NCI-H2081 (cell line): ENCODE measurements at places on chromosomes 2 and 18.

DNA sequence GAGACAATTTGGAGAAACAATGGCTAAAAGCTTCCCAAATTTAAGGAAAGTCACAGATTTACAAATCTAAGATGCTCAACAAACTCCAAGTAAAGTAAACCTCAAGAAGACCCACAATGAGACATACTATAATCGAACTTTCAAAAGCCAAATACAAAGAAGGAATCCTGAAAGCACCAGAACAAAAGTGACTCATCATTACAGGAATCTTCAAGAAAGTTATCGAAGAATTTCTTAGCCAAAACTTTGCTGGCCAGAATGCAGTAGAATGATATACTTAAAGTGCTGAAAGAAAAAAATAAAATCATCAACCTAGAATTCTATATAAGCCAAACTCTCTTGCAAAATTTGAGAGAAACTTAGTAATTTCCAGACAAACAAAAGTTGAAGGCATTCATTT is 106.5 kb upstream of the TMEM200C start:
- DNase-seq, result no peak

DNA sequence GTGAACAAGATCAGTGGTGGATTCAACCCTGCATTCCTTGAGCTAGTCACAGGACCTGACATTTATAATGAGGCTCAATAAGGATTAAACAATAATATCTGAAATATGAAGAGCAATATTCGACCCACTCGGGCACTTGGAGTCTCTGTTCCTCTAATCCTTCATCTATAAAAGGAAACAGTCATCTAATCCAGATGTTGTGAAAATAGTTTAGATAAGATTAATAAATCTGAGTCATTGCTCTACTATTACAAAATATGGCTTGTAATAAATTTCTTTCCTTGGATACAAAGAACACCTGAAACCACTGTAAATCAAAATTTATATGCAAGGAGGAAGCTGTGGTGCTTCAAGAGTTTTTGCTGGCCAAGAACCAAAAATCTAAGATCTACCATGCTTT is 846.9 kb upstream of the ACVR2A start:
- DNase-seq, result no peak

GRCh38 chr18:69996417-69996816 is 48.7 kb upstream of the CD226 start:
- no peak for DNase-seq

DNA sequence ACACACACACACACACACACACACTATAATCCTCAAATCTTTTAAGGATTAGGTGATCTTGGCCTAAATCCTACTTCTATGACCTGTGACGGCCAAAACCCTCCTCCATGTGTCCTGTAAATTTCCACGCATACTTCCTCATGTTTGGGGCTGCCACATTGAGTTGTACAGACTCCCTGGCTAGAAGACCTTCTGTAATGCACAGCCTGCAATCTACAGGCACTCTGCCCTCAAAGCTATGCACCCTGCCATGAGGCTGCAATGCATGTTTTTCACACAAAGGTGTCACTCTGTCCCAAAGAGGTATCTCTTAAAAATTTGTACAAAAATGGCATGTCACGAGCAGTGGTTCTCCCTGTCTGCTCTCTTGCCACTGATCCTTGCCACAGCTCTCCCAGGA is 26.4 kb upstream of the B4GALT6 start:
- no peak for DNase-seq

DNA sequence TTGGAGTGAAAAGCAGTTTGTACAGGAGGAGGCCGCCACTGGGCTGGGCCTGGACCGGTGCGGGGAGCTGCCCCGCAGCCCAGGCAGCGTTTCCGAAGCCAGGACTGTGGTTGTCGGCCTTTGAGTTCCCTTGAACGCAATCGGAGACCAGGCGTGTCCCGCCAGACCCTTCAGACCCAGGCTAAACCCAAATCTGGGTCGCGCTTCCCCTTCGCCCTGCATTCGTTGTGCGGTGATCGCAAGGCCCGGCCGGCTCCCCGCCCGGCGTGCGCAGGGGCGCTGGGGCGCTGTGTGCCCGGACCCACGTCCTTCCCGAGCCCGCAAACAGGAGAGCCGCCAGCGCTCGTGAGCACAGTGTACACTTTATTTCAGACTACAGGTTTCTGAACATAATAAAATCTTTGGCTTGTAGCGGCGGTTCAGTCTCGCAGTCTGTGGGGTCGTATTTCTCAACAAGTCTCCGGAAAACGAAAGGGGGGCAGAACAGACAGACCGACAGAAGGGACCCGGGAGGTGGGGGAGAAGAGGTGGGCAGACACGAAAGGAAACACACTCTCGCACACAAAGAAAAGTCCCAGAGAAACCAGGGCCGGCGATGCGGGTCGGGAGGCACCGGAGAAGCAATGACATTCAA is 5.5 kb downstream of the EN1 start:
- DNase-seq, result no peak

DNA sequence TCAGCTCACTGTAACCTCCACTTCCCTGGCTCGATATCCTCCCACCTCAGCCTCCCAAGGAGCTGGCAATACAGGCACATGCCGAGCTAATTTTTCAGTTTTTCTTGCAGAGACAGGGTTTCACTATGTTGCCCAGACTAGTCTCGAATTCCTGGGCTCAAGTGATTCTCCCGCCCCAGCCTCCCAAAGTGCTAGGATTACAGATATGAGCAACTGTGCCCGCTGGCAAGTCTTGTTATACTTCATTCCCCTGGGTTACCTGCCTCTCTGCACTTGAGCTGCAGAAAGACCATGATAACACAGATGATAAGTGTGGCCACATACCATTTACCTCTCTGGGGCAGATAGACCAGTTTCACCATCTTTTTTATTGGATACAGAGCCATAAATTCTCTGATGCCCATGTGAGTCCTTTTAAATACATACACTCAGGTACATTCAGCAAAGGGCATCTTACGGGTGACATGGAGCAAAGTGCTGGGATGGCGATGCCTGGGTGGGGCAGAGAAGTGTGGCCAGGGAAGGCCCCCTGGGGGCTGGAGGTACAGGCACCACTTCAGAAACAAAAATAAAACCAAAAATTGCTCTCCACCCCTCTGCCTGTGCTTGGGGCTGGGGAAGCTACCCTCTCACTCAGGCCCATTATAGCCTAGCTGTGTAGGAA is 20.4 kb downstream of the CCT7 start:
- no peak for DNase-seq

DNA sequence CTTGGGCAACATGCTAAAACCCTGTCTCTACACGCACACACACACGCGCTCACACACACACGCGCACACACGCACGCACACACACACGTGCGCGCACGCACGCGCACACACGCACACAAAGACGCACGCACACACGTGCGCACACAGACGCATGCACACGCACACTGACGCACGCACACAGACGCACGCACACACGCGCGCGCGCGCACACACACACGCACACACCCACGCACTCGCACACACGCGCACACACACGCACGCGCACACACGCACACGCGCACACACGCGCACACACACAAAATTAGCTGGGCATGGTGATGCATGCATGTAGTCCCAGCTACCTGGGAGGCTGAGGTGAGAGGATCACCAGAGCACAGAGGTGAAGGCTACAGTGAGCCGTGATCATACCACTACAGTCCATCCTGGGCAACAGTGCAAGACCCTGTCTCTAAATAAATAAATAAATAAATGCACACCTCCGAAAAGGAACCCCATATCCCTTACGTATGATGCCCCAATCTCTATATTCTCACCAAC is 8.1 kb upstream of the IAH1 start:
- DNase-seq, result no peak

- no peak for DNase-seq
Observed at GRCh38 chr18:11145413-11146191, 3.8 kb downstream of the PIEZO2 start.

DNA sequence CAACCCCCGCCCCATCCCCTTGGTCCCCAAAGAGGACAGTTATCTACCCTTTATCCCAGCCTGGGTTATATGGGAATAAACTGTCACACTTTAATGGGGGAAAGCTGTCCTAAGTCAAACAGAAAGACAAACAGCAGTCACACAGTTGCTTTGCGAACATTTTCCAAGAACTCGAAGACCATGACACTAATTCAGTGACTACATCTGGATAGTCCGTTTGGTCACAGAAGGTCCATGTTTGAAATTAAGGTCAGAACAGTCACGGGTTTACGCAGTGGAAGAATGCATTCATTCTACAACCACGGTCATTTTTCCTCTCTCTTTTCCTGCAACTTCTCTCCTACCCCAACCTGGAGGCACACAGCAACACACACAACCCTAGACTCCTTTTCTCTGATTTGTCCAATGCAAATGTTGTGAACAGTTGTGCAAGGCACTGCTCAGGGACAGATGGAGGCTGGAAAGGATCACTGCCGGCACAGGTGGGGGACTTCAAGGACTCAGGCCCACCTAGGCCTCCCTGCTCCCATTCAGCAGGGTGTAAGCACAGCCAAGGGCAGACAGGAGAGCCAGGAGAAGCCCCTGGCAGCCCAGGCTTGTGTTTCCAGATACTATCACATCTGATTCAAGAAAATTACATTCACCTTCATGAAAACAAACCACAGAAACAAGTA is 39.9 kb downstream of the ZNF516 start:
- no peak for DNase-seq

DNA sequence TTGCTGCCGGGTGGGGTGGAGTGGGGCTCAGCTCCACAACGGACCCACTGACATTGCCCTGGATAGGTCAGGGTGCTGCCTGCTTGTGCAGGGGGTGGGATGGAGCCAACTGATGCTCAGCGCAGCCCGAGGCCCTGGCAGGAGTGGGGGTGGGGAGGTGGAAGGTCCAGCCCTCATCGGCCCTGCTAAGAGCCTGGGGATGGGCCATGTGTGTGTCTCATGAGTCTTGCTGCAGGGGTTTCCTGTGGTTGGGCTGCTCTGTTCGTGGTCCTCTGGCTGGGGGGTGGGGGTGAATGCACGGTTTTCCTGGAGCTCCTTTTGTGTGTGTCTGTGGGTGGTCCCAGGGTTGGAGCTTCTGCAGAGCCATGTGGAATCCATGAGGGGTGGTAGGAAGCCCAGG is 39.4 kb upstream of the GALR1 start:
- no peak for DNase-seq

- DNase-seq, result no peak
Observed at GRCh38 chr2:234025891-234026401, 24.6 kb upstream of the SPP2 start.

DNA sequence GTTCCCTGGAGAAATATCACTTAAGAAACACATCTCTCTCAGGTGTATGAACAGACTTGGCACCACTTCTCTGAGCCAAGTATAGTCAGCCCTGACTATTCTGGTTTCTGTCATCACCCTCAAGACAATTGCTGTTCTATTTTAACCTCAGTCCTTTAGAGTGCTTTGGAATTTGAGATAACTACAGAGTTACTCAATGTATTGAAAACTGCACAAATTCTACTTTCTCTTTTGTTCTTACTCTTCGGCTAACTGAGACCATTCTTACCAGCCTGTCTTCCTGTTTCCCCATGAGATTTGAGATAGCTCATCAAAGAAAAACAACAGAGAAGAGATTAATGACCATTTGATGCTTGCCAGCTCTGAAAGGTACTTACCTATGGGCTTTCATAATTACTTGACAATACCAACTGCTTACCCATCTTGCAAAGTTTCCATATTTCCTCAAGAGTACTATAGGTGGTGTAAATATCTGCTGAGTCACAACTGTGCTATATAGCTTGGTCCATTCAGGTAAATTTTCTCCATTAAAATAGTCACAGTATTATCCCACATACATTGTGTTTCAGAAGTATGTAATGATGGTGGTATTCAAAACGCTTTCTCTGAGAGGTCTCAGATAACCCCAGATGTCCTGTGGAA is 467.5 kb upstream of the CHST9 start:
- DNase-seq, result no peak

- DNase-seq, result no peak
Observed at GRCh38 chr2:158969162-158969714, 798 bp downstream of the TANC1 start.

DNA sequence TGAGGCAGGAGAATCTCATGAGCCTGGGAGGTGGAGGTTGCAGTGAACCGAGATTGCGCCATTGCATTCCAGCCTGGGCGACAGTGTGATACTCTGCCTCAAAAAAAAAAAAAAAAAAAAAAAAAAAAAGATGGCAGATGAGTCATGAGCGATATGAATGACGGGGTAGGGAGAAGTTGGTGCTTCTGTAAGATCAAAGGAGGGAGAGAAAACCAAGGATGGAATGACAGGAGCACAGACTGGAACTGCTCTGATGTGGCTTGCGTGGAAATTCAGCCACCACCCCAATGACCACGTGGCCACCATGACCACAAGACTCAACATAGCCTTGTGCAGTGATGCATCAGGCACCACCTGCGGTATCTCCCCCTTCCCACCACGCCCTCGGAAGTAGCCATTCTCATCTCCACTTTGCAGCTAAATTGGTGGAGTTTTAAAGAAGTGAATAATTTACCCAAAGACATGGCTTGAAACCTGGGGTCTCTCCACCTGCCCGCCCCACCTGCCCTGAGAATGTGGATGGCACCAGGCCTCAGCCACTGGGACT is 96.0 kb downstream of the ACKR3 start:
- no peak for DNase-seq

- DNase-seq, result no peak
Observed at GRCh38 chr2:133314795-133315194, 253.5 kb downstream of the NCKAP5 start.

DNA sequence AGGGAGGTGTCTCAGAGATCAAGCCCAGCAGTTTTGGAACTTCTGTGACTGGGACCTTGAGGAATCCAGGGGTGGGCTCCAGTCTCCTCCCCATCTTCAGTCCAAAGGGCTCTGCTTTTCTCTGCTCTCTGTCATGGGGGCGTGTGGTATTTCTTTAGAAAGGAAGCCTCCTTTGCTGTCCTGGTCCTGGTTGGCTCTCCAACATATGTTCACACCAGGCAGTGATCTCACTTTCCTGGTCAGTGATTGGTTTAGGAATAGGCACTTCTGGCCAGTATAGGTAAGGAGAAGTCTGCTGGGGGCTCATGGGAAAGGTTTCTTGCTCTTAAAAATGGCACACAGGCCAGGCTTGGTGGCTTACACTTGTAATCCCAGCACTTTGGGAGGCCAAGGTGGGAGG is 115.5 kb upstream of the HAAO start:
- DNase-seq, result no peak

DNA sequence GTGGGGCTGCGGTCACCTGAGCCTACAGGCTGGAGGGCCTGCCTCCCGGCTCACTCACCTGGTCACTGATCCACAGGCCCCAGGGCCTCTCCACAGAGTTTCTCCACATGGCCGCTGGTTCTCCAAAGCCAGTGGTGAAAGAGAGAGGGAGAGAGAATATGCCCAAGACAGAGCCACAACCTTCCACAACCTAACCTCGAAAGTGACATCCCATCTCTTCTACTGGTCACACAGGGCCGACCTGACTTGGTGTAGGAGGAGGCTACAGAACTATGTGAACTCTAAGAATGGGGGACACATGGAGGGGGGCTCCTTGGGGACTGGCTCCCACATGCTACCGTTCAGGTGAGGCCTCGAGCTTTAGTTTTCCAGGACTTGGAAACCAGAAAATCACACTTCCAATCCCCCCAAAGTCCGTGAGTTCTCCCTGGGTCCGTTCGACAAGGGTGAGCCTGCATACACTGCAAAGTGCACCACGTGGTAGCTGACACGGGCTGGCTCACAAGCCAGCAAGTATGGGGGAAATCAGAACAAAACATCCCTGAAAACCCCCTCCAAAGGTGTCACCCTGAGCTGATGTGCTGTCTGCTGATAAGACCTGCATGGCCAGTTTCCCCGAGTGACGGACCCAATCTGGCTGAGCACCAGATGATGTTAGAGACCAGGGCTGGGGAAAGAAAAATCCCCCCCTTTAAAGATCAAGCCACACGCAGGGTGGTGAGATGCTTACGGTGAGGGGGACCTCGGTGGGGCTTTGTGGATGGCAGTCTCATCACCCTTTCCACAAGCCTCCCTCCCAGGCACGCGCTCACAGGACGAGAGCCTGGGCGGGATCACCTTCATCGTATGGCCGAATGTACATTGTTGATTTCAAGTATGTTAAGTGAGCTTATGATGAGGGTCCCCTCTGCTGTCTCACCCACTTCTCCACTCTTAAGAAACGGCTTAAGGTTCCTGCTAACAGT is 54.2 kb upstream of the SEMA4C start:
- DNase-seq, result no peak
